ENCODE measurements at places on chromosomes 5 and 9.

GRCh38 chr9:7273575-7273974 lies 515.8 kb downstream of the KDM4C start:
- no peak for DNase-seq

GRCh38 chr5:41403846-41404245 lies 106.6 kb downstream of the PLCXD3 start:
- DNase-seq: no peak

- no peak for DNase-seq
These were observed 49.9 kb downstream of the CDO1 start for GRCh38 chr5:115766608-115767007.

DNA sequence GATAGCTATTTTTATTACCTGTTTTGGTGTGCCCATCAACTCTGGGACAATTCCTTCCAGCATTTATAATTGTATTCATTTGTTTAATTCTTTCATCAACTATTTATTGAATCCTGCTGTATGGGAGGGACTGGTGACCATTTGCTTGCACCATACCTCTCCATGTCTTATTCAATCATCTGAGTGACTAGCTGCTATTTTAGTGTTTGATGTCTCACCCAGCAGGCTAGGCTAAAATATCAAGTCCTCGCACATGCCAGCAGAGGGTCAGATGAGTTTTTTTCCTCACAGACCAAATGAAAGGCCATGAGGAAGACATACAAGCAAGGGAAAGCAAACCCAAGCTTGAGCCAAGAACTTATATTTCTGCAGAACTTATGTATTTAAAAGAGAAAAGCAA lies 63.9 kb downstream of the CETN3 start:
- DNase-seq: no peak

GRCh38 chr5:67319935-67320725 lies 123.5 kb upstream of the CD180 start:
- peak; percentile 57 for DNase-seq

- DNase-seq: no peak
These were observed 317.9 kb upstream of the MEF2C start for GRCh38 chr5:89200899-89201298.

GRCh38 chr9:135769489-135770202 lies 67.7 kb downstream of the KCNT1 start:
- no peak for DNase-seq

All from brain microvascular endothelial cell (primary cell).